Suprapubic skin (tissue), 4 donors: ENCODE measurements at places on chromosomes 3 and 15. TPM values are rescaled to one million over a fixed set of nuclear protein-coding genes. Genes with fewer than 3 reads are reported as not detected.

- H3K4me1 ChIP-seq, result peaks cover 2% of the 10 kb centered on the region
- no peak for DNase-seq
- H3K27ac ChIP-seq, result no peak overlapping the region
- no peaks in the 10 kb centered on the region for H3K36me3 ChIP-seq
- H3K4me3 ChIP-seq, result no peak overlapping the region
Measured at GRCh38 chr3:102200126-102200525, 234.7 kb upstream of the ZPLD1 start.

DNA sequence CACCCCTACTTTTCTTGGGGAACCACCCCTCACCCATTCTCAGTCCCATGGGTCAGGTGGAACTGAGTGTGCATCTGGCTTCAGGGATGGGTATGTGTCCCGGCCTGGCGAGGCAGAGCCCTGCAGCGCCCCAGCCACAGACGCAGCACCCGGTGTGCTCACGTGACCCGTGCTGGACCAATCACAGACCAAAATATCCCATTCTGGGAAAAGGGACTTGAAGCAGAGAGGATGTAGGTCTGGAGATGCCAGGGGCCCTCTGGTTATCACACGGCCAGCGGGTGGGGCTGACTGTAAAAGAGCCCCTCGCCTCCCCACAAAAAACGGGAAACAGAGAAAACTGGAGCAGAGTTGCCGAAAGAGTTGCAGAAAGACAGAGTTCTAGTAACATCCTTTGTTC lies 138.0 kb upstream of the RAD18 start:
- H3K27ac ChIP-seq, result no peak overlapping the region
- no peaks in the 10 kb centered on the region for H3K4me1 ChIP-seq
- no peaks in the 10 kb centered on the region for H3K27me3 ChIP-seq
- H3K4me3 ChIP-seq, result no peak overlapping the region
- no peak for DNase-seq

DNA sequence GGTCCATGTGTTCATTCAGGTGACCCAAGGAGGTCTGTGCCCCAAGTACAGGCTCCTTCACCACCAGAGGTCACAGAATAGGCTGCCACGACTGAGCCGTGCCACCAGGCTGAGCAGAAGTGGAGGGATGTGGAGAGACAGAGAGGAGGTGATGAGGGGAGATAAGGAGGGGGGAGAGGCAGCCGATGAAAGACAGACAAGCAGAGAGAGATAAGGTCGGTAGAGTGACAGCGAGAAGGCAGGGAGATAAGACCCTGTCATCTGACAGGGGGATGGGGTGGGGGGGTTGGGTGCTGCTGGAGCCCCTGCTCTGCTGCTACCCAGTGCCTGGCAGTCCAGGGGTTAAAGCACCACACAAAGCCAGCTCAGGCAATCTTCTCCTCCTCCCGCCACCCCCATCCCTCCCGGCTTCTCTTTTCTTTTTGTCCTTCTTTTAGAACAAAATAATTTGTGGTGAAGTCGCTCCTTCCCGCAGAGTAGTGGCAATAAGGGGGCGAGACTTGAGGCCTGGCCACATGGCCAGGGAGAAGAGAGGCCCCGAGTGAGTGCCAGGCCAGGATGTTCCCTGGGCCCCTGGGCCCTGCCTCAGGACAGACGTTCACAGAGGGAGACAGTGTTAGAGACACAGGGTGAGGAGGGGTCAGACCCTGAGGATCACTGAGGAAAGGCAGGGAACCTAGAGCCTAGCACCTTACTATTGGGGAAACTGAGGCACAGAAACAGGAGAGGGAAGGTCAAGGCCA lies 67.9 kb downstream of the CACNA2D2 start:
- no peak overlapping the region for H3K27ac ChIP-seq
- DNase-seq, result no peak
- no peaks in the 10 kb centered on the region for H3K4me1 ChIP-seq
- no peak overlapping the region for H3K4me3 ChIP-seq
- H3K36me3 ChIP-seq, result no peaks in the 10 kb centered on the region

GRCh38 chr15:75327005-75327404 lies 8.9 kb upstream of the COMMD4 start:
- DNase-seq, result no peak
- no peak overlapping the region for H3K27ac ChIP-seq
- H3K27me3 ChIP-seq, result no peaks in the 10 kb centered on the region
- no peaks in the 10 kb centered on the region for H3K36me3 ChIP-seq

SENP8 gene
- total RNA-seq, result 1.3 TPM

C3orf20 gene
- total RNA-seq, result 0.21 TPM

TMEM45A gene
- 398 TPM for total RNA-seq

KIF23 gene
- total RNA-seq, result 2.7 TPM

GRCh38 chr15:82051664-82052063 lies 5.8 kb upstream of the MEX3B start:
- peaks cover 27% of the 10 kb centered on the region for H3K27me3 ChIP-seq
- no peak for DNase-seq
- no peak overlapping the region for H3K27ac ChIP-seq
- H3K4me3 ChIP-seq, result no peak overlapping the region
- no peaks in the 10 kb centered on the region for H3K36me3 ChIP-seq

ACTC1 gene
- total RNA-seq, result 1.1 TPM

GP5 gene
- total RNA-seq, result not detected

- H3K27me3 ChIP-seq, result peaks cover 3% of the 10 kb centered on the region
- no peak overlapping the region for H3K4me3 ChIP-seq
- peaks cover 43% of the 10 kb centered on the region for H3K4me1 ChIP-seq
- H3K36me3 ChIP-seq, result no peaks in the 10 kb centered on the region
Measured at GRCh38 chr3:72891053-72891855, 3.4 kb downstream of the GXYLT2 start.

GRCh38 chr3:187902936-187903335 lies 157.7 kb upstream of the BCL6 start:
- no peaks in the 10 kb centered on the region for H3K36me3 ChIP-seq
- no peak for DNase-seq
- no peaks in the 10 kb centered on the region for H3K27me3 ChIP-seq
- no peak overlapping the region for H3K4me3 ChIP-seq
- peaks cover 15% of the 10 kb centered on the region for H3K4me1 ChIP-seq

- no peak for DNase-seq
- H3K27ac ChIP-seq, result no peak overlapping the region
- no peaks in the 10 kb centered on the region for H3K36me3 ChIP-seq
Measured at GRCh38 chr3:168239287-168239686, 143.6 kb upstream of the GOLIM4 start.

CLRN1 gene
- not detected for total RNA-seq

GRCh38 chr3:196517919-196518318 lies 2.8 kb upstream of the SMCO1 start:
- DNase-seq, result no peak
- no peak overlapping the region for H3K4me3 ChIP-seq
- H3K4me1 ChIP-seq, result no peaks in the 10 kb centered on the region
- H3K27ac ChIP-seq, result no peak overlapping the region
- H3K27me3 ChIP-seq, result no peaks in the 10 kb centered on the region

DNA sequence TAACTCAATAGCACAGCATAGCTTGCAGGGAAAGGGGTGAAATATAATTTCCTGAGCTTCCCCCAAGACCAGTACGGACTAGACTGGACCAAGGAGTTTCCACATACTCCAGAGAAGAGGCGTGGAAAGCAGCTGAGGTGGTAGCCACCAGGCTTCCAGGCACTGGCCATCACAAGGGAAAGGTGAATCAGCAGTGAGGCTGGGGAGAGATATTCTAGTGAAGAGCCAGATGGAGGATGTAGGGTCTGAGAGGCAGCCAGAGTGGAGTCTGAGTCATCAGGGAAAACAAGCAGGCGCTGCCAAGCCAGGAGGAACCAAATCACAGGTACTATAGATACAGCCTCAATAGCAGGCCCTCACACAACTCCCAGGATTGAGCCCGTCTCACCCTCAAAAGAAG lies 9.6 kb upstream of the RASA2 start:
- H3K27me3 ChIP-seq, result no peaks in the 10 kb centered on the region
- no peak overlapping the region for H3K27ac ChIP-seq
- H3K36me3 ChIP-seq, result no peaks in the 10 kb centered on the region
- no peak overlapping the region for H3K4me3 ChIP-seq
- H3K4me1 ChIP-seq, result no peaks in the 10 kb centered on the region
- DNase-seq, result no peak

CYP1A2 gene
- total RNA-seq, result not detected

- no peak for DNase-seq
- peaks cover 47% of the 10 kb centered on the region for H3K36me3 ChIP-seq
- peaks cover 20% of the 10 kb centered on the region for H3K4me1 ChIP-seq
- no peaks in the 10 kb centered on the region for H3K27me3 ChIP-seq
- peak overlapping the region; percentile 44 for H3K27ac ChIP-seq
Measured at GRCh38 chr15:89196241-89196640, 25.1 kb downstream of the RLBP1 start.

SH2D7 gene
- total RNA-seq, result not detected

DNA sequence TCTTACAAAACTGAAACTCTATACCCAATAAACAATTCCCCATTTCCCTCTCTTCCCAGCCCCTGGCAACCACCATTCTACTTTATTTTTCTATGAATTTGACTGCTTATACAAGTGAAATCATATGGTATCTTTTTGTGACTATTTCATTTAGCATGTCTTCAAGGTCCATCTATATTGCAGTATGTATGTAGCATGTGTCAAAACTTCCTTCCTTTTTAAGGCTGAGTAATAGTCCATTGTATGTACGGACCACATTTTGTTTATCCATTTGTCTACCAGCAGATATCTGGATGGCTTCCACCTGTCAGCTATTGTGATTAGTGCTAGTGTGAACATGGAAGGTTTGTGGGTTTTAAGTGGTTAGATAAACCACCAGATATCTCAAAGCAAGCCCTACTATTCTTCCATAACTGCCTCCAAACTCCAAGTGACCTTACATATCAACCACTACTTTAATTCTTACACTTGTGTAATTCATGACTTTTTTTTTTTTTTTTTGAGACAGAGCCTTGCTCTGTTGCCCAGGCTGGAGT lies 134.7 kb downstream of the TMCC1 start:
- no peaks in the 10 kb centered on the region for H3K4me1 ChIP-seq
- no peaks in the 10 kb centered on the region for H3K27me3 ChIP-seq
- no peak overlapping the region for H3K27ac ChIP-seq
- H3K4me3 ChIP-seq, result no peak overlapping the region
- no peak for DNase-seq

HIGD1A gene
- 91.9 TPM for total RNA-seq

DNA sequence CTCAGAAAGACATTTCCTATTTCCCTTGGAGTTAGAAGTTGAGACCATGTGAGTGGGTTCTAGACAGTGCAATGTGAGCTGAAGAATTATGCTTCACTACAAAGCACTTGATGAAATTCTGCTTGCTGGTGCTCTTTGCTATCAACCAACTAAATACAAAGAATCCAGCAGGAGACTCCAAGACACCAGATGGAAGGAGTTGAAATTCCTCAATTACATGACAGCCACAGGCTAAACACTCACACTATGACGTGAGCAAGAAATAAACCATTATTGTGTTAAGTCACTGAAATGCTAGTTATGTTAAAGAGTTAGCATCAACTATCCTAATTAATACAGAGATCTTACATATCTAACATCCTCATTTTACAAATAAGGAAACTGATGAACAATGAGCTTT lies 8.2 kb upstream of the MAP4 start:
- no peaks in the 10 kb centered on the region for H3K36me3 ChIP-seq
- H3K27ac ChIP-seq, result no peak overlapping the region
- no peaks in the 10 kb centered on the region for H3K27me3 ChIP-seq
- DNase-seq, result no peak
- H3K4me3 ChIP-seq, result no peak overlapping the region

CD200 gene
- total RNA-seq, result 2.7 TPM

FURIN gene
- total RNA-seq, result 96.8 TPM

SLC12A1 gene
- total RNA-seq, result not detected

NTRK3 gene
- total RNA-seq, result 5.3 TPM

GRCh38 chr3:190486908-190487607 lies 26.8 kb upstream of the IL1RAP start:
- no peak overlapping the region for H3K27ac ChIP-seq
- no peaks in the 10 kb centered on the region for H3K36me3 ChIP-seq
- no peaks in the 10 kb centered on the region for H3K27me3 ChIP-seq
- H3K4me1 ChIP-seq, result no peaks in the 10 kb centered on the region
- no peak for DNase-seq

DNA sequence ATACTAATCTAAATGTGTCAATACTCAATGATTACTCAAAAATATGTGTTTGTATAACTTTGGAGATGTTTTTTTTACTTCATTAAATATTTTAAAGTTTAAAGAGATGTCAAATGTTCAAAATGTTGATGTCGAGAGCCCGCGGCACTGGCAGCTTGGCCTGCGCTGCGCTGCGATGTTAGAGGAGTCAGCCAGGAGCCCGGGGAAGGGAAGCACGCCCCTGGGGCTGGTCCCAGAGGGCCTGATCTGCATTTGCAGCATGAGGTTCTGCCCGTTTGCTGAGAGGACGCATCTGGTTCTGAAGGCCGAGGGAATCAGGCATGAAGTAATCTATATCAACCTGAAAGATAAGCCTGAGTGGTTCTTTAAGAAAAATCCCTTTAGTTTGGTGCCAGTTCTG lies 66.4 kb upstream of the ATP2C1 start:
- H3K4me3 ChIP-seq, result no peak overlapping the region
- no peaks in the 10 kb centered on the region for H3K4me1 ChIP-seq
- no peaks in the 10 kb centered on the region for H3K27me3 ChIP-seq
- H3K36me3 ChIP-seq, result no peaks in the 10 kb centered on the region
- DNase-seq, result no peak
- no peak overlapping the region for H3K27ac ChIP-seq

ACTL6A gene
- total RNA-seq, result 46.3 TPM

DNA sequence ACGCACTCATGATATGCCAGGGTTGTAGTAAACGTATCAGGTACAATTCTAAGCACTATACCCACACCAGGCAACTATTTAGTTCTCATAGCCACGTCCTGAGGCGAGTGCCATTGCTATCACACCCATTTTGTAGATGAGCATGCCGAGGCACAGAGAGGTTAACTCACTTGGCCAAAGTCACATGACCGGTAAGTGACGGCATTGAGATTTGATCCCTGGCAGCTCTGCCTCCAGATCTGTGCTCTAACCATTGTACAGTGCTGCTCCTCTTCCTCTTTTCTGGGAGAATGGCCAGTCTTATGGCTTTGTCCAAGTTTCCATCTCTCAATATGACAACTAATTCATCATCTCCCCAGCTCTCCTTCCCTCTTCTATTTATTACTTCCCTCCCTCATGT lies 18.9 kb upstream of the ATP2B2 start:
- H3K4me1 ChIP-seq, result no peaks in the 10 kb centered on the region
- no peak overlapping the region for H3K27ac ChIP-seq
- no peaks in the 10 kb centered on the region for H3K36me3 ChIP-seq
- DNase-seq, result no peak

DNA sequence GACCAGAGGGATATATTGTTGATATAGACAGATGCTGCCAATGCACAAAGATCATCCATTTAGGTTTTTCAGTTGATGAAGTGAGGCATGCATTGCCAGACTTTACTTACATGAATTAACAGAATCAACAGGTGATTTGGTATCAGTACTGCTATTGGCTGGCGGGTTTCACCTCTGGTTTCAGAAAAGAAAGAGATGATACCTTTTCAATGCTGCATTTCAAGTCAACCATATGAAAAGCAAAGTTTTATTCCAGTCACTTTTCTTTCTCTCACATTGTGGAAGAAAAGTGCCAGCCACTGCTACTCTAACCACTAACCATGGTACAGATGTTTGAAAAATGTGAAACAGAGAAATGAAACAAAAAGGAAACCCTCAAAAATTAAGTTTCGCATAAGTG lies 289.1 kb downstream of the TIGIT start:
- H3K27ac ChIP-seq, result no peak overlapping the region
- no peak overlapping the region for H3K4me3 ChIP-seq
- no peaks in the 10 kb centered on the region for H3K4me1 ChIP-seq
- H3K27me3 ChIP-seq, result no peaks in the 10 kb centered on the region
- no peaks in the 10 kb centered on the region for H3K36me3 ChIP-seq
- no peak for DNase-seq
